A549 treated with Mapracorat at 1 μM for 4 hours (cell line): ENCODE measurements at places on chromosomes 12 and 14. TPM values are rescaled to one million over a fixed set of nuclear protein-coding genes. Genes with fewer than 3 reads are reported as not detected.

IL23A gene
- 0.22 to 0.64 TPM (median 0.33 TPM) in 5 replicates for total RNA-seq

SERPINA9 gene
- total RNA-seq: not detected in 5 replicates

TMEM179 gene
- total RNA-seq: 0.18 to 0.39 TPM (median 0.27 TPM) in 5 replicates

DIO2 gene
- 1.6 to 3.6 TPM (median 2.9 TPM) in 5 replicates for total RNA-seq

MMP14 gene
- 0.33 to 1.1 TPM (median 0.76 TPM) in 5 replicates for total RNA-seq

CLECL1 gene
- total RNA-seq: not detected in 5 replicates

VPS37B gene
- total RNA-seq: 26.6 to 31.8 TPM (median 29.3 TPM) in 5 replicates

COX8C gene
- not detected in 5 replicates for total RNA-seq
